RPMI7951 (cell line): ENCODE measurements at places on chromosomes 7 and 10.

- DNase-seq = no peak
Observed at GRCh38 chr10:3946234-3947229, 161.5 kb upstream of the KLF6 start.

DNA sequence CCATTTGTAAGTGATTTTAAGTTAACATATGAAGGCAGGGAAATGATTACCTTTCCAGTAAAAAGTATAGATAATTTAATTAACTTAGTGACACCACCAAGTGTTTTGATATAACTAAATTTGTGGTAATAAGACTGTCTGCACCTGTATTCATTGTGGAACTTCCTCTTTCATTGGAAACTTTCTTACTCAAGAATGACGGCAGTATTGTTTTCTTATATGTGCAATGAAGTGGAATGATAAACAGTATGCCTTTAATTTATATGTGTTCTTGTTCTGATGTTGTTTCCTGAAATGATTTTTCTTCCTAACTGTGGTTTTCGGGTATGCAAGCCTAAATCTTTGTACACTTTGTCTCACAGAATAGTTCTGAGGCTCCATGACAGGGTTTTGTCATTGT is 46.4 kb downstream of the CASD1 start:
- no peak for DNase-seq

DNA sequence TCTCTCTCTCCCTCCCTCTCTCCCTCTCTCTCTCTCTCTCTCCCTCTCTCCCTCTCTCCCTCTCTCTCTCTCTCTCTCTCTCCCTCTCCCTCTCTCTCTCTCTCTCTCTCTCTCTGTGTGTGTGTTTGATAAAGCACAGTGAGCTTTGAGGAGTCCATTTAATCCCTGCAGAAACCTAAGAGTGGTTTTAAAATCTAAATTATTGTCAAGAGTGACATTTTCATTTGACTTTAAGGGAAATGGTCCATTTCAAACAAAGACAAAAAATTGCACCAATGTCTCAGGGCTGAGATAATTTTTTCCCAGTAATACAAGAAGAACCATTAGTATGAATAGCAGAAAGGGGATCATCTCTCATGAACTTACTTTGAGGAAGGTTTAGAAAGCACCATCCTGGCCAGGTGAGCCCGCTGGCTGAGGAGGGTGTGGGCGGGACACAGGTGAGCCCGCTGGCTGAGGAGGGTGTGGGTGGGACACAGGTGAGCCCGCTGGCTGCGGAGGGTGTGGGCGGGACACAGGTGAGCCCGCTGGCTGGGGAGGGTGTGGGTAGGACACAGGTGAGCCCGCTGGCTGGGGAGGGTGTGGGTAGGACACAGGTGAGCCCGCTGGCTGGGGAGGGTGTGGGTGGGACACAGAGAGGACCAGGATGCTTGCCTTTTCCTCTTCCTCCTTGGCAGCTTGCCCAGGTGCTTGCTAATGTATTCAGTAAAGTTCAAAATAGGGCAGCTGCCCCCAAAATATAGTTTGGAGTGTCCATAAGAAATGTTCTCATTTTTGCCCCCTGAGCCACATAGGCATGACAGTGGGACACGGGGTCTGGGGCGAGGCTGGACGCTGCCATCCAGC is 125.0 kb downstream of the DNAJB6 start:
- no peak for DNase-seq

DNA sequence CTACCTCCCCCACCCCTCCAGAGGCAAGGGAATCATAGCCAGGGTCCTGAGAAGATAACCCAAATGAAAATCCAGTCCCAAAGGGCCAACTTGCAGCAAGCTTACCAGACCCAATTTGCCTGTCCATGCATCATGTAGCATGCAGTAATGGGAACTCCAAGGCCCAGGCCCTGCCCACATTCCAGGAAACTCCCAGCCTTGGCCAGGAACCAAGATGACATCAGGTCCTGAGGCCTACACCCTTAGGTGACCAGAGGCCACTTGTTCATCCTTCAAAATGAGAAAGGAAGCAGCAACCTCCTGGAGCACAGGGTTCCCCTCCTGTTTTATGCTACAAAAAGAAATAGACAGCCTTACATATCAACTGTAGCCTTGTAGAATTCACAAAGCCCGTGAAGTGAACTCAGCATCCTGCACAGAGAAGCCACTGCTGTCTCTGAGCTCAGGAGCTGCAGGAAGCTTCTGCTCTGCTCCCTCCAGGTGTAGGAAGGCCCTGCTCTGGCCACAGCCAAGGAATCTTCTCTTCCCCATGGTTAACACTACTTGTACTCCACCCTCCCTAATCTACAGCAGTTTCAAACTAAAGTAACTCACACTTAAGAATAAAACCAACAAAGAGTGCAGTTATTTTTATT is 30.3 kb upstream of the GRB10 start:
- peak; percentile 89 for DNase-seq

- DNase-seq = peak; percentile 19
Observed at GRCh38 chr7:18906901-18907300, 210.5 kb downstream of the TWIST1 start.

GRCh38 chr7:155945670-155946325 is 133.5 kb upstream of the SHH start:
- DNase-seq = no peak

DNA sequence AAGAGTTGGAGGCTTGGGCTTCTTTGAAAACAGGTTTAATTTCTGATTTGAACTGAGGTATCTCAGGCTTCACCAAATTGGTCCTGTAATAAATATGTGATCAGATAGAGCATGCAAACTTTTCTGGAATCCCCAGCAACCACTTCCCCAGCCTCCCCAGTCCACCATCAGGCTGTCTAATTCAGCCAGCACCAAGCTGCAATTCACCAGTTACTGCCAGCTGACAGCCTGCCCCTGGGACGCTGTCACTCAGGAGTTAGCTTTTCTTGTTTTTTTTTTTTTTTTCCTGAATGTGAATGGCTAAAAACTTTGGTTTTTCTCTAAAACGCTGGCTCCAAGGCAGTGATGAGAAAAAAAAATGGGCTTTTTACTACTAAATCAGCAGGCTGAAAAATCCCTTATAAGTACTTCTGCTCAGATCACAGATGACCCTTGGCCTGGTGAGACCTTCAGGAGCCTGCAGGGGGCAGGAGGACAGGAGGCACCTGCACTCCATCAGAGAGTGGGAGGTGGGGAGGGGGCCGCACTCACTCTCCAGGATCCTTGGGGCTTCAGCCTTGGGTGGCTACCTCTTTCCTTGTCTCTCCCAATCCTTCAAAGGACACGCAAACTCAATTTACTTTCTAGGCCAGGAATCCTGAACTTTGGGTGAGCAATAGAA is 349.4 kb downstream of the GATA3 start:
- no peak for DNase-seq

GRCh38 chr10:77433546-77433945 is 204.1 kb downstream of the KCNMA1 start:
- no peak for DNase-seq

- DNase-seq = no peak
Observed at GRCh38 chr10:48602401-48603135, 2.3 kb downstream of the ARHGAP22 start.
